ACHN (cell line): ENCODE measurements at places on chromosomes 12 and 14.

DNA sequence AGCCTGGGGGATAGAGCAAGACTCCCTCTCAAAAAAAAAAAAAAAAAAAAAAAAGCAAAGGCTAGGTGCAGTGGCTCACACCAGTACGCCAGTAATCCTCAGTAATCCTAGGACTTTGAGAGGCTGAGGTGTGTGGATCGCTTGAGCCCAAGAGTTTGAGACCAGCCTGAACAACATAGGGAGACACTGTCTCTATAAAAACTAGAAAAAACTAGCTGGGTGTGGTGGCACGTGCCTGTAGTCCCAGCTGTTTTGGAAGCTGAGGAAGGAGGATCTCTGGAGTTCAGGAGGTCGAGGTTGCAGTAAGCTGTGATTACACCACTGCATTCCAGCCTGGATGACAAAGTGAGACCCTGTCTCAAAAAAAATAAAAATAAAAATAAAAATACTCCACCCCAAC is 8.9 kb upstream of the RBM25 start:
- no peak for DNase-seq

DNA sequence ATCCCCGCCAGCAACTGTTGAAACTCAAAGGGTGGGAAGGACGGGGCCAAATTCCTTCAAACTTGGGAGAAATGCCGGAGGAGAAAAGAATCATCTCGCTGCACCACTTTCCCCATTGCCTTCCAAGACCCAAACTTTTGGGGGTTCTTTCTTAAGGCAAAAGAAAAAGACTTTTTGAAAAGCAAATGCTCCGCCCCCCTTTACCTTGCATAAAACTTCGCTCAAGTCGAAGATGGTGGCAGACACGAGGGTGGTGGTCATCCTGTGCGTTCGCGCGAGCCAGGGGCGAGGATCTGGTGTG is 239 bp downstream of the ZFP36L1 start:
- no peak for DNase-seq

- no peak for DNase-seq
Measured at GRCh38 chr14:22249770-22250169, 339.3 kb downstream of the DAD1 start.

- DNase-seq = no peak
Measured at GRCh38 chr14:67942080-67942710, 122.6 kb downstream of the RAD51B start.
